Left cardiac atrium (tissue), 4 donors: ENCODE measurements at places on chromosomes 3 and 15. TPM values are rescaled to one million over a fixed set of nuclear protein-coding genes. Genes with fewer than 3 reads are reported as not detected.

DNA sequence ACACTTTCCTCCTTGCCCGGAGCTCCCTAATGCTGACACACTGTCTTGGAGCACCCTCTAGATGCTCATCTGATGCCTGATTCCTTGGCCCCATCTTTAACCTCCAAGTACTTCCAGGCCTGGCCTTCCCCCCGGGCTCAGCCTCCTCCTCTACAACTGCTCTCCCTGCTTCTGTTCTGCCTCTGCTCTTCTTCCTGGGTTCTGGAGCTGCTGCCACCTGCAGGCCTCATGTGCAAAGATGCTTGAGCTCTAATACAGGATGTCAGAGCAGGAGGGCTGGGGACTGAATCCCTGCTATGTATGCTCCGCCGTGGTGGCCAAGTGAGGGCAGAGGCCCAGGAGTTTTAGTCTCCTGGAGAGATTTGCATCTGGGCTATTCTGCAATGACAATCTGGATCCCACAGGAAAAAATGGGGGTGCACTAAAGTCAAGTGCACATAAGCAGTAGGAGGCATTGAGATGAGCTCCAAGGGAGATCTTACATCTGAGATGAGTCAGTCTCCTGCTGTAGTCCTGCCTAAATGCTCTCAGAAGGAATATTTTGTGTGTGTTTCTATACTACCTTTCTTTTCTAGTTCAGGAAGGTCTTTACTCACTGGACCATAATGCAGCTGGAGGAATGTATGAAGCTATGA lies 296.3 kb downstream of the UACA start:
- peak; percentile 57 for DNase-seq

Gene CRABP1
- not detected for total RNA-seq

Gene GOLGA6B
- total RNA-seq: not detected

DNA sequence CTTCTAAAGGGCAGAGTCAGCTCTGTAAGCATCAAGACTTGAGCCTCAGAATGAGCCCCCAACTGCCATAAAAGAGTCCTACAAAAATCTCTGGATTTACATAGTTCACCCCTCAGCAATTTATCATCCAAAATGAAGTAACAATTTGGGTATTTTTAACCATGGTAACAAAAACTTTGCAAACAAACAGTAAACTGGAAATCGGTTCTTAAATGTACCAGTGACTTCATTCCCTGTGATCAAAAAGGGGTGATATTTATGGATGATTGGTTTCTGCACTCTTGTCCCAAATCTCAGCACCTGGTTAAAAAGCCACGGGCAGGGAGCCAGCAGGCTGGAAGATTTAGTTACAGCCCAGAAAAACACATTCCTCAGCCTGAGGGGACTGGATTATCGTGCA lies 73.6 kb downstream of the TFG start:
- no peak for DNase-seq

Gene PLSCR5
- total RNA-seq: not detected

- DNase-seq: no peak
Observed at GRCh38 chr3:41120460-41120859, 78.8 kb upstream of the CTNNB1 start.

Gene RLBP1
- not detected for total RNA-seq

Gene RNU5B-1
- 39.9 TPM for total RNA-seq

GRCh38 chr3:183244219-183244618 lies 8.8 kb upstream of the B3GNT5 start:
- peak; percentile 62 for DNase-seq

DNA sequence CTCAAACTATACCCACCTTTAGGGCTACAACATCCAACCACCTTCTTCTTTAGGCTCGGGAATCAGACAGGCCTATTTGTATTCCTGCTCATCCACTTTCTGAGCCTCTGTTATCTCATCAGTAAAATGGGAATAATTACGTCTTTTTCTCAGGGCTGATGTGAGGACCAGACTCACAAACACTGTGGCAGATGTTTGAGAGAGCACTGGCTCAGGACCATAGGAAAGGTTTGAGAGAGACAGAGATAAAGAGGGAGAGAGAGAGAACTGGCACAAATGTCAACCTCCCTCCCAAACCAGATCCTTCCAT lies 4.8 kb upstream of the DAPK2 start:
- no peak for DNase-seq

- no peak for DNase-seq
Observed at GRCh38 chr3:155714295-155714718, 30.6 kb downstream of the PLCH1 start.

GRCh38 chr3:71673486-71673885 lies 51.7 kb downstream of the EIF4E3 start:
- no peak for DNase-seq

DNA sequence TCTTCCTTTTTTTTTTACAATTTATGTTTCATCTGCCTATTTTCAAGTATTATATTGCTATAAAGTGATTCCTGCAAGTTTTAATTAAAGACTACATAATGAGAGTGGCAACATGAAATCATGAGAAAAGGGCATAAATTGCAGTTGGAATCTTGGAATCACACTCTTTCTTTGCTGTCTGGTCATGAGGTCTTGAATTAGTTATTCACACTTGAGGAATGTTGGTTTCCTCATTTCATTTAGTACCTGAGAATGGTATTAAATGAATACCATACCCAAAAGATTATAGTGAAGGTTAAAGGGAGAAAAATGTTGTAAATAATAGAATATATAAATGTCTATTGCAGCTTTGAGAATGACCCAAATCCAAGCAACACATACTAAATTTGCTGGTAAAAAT lies 25.8 kb upstream of the CNTN3 start:
- DNase-seq: no peak

GRCh38 chr15:61034678-61035291 lies 194.3 kb downstream of the RORA start:
- no peak for DNase-seq

DNA sequence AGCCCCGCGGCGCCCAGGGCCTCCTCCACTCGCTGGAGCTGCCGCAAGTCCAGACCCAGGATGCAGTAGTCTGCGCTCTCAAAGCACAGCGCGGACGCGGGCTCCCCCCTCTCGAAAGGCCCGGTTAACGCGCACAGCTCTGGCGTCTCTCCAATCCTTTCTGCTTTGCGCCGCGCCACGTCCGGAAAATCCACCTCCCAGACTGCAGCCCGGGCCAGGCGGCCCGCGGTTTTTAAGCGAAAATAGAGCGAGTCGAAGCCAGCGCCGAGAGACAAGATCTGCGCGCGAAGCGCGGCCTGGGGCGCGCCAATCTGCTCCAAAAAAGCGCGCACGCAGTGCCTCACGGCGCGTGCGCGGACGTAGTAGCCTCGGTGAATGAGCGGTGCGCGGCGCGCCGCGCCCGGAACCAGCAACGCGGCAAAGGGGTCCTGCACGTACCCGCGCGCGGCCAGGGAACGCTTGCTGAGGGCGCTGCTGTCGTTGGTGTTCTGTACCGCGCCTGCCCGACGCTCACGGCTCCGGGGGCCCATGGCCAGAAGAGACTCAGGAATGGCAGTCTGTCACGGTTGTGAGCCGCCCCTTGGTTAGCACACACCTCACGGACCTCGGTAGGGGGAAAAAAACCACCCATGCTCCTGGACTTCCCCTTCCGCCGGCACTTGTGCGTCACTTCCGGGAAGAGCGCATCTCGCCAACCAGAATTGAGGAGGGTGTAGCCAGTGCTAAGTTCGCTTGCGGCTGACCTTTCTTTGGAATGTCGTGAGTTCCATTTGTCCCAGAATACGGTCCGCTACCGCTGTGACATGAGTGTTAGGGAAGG lies at the start of gene LCMT2:
TSS of gene LCMT2 (minus strand) at position 614 of the 820 bp plus-strand sequence. CDS start at position 530, 84 bp downstream.
- peak; percentile 94 for DNase-seq

Gene PATL2
- total RNA-seq: 4.8 TPM

DNA sequence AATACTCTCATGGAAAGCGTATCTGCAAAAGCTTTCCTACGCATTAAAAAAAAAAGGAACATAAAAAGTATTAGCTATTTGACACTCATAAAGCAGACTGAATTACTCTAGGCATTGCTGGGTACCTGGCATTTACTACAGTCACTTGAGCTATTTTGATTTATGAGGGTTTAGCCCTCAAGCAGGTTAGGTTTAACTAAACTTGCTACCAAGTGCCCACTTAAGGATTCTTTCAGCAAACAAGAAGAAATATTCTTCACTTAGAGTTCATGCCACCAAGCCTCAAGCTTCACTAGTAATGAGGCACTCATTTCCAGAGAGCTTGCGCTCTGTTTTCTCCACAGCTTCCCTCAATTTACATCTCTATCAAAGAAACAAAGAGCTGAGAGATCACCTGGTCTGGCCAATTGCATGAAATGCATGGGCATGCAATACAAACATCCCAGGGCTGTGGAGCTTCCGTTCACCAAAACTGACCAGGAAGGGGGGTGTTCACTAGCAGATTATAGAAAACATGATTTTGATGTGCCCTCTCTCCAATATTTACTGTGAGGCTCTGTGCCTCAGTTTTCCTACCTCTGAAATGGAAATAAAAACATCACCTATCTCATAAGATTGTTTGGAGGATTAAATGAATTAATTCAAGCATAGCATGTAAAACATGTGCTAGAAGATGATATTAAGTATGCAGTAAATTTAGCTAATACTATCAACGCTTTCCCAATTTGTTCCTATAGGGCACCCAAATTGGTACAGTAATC lies 217.3 kb downstream of the RORA start:
- DNase-seq: no peak

DNA sequence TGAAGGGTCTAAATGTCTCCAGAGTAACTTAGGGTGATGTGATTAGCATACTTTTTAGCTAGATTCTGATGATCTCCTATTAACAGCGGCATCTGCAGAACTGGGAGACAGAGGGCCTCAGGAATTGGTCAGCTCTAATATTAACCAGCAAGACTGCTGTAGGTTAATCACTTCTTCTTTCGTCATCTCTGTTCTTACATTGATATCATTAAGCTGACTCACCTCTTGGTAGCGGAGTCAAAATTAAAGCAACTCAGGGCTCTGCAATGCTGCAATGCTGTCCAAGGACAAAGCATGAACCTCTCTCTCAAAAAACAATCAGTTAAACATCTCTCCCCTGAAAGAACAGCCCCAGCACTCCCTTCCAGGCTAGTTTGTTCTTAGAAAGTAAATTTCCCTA lies 57.5 kb upstream of the TRA2B start:
- no peak for DNase-seq

DNA sequence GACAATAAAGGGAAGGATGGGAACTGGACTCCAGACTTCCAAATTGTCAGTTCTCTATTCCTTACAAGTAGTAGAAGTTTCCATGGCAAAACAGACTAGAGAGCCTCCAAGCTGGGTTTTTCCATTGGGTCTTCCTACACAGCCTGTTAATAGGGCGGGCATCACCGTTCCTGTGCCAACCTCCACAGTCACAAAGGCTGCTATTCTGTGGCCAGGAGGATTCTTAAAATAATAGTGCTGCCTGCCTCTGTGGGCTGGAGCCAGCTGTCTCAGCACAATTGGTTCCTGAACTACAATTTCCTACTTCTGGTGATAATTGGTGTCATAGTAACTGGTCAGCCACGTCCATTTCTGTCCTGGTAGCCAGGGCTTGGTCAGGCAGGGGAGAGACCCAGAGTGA lies 38.6 kb downstream of the LYZL4 start:
- DNase-seq: no peak

DNA sequence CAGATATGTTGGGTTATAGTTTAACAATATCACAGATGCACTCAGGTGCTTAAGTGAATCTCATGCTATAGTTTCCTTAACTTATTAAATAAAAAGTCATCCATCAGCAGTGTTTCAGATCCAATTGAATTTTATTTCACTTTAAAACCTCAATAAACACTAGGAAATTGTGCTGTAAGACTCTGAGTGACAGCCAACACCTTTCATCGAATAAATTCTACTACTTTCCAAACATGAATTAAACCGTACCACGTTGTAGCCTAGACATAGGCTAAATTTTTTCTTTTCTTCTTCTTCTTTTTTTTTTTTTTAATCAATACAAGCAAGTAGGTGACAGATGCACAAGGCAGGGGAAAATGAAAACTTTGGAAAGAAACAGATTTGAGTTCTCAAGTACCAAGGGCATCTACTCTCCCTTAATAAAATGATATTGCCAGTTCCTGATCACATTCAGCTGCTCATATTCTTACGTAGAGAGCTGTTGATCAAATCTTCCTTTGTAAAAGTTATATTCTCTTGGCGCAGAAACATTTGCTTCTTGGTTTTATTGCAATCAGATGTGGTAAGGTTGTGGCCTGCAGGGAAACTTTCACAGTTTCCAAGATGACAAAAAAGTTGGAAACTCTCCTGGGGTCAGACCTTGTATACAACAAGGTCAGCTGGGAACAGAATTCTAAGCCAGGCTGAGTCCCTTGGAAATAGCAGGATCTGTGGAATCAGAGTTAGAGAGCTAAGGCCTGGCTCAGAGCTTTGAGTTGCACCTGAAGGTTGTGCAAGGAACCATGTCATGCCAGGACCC lies 147.7 kb downstream of the CD47 start:
- no peak for DNase-seq

Gene ACKR4
- total RNA-seq: 3.7 TPM

DNA sequence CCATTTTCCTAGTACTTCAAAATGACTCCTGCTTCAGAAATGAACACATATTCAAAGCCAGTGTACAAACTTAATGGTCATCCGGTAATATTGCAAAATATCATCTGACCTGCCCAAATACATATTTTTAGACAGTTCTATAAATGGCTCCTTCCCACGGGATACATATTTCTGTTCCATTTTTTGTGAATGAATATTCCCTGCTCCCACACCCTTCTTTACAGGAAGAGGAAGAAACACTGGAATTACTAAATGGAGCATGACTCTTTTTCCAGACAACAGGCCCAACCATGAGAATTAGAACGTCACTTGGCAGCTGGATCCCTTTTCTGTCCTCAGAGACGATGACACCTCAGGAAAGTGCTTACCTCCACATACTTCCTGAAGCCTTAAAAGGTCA lies 38.0 kb upstream of the CBLB start:
- DNase-seq: peak; percentile 34

Gene ITIH3
- total RNA-seq: 0.55 TPM

- no peak for DNase-seq
Observed at GRCh38 chr3:15601046-15601398, 347 bp downstream of the HACL1 start.

- no peak for DNase-seq
Observed at GRCh38 chr3:98536456-98537017, 4.8 kb downstream of the GPR15 start.

- no peak for DNase-seq
Observed at GRCh38 chr15:50312636-50313035, 42.4 kb downstream of the GABPB1 start.

Gene CSTA
- total RNA-seq: 9.3 TPM

DNA sequence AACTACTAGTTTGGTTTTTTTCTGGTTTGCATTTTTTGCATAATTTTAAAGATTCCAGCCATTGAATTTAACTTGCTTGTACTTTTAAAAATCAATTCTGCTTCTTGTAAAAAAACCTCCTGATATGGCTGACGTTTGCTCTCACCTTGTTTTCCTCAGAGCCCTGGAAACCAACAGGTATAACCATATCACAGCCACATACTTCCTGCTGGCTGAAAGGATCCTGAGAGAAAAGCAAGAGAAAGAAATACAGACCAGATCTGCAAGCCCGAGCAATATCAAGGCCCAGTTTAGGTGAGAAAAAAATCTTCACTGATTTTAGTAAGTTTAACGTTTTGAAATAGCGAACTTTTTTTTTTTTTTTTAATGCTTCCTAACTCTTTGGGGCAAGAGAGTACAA lies 56.8 kb downstream of the SNRK start:
- no peak for DNase-seq

GRCh38 chr15:96891046-96891445 lies 560.5 kb downstream of the NR2F2 start:
- no peak for DNase-seq

Gene GOLGA8T
- total RNA-seq: 1.1 TPM

Gene SPINK8
- not detected for total RNA-seq
